WTC11 (cell line): ENCODE measurements at places on chromosomes 1 and 21. TPM values are rescaled to one million over a fixed set of nuclear protein-coding genes. Genes with fewer than 3 reads are reported as not detected.
A peak's percentile ranks its signal among the peaks of the same experiment; 100 is the strongest.

- no peak for DNase-seq
These were observed 18.6 kb upstream of the LDLRAP1 start for GRCh38 chr1:25524568-25525360.

- peak; percentile 66 for DNase-seq
These were observed 22.9 kb upstream of the LDLRAP1 start for GRCh38 chr1:25520446-25521061.

DNA sequence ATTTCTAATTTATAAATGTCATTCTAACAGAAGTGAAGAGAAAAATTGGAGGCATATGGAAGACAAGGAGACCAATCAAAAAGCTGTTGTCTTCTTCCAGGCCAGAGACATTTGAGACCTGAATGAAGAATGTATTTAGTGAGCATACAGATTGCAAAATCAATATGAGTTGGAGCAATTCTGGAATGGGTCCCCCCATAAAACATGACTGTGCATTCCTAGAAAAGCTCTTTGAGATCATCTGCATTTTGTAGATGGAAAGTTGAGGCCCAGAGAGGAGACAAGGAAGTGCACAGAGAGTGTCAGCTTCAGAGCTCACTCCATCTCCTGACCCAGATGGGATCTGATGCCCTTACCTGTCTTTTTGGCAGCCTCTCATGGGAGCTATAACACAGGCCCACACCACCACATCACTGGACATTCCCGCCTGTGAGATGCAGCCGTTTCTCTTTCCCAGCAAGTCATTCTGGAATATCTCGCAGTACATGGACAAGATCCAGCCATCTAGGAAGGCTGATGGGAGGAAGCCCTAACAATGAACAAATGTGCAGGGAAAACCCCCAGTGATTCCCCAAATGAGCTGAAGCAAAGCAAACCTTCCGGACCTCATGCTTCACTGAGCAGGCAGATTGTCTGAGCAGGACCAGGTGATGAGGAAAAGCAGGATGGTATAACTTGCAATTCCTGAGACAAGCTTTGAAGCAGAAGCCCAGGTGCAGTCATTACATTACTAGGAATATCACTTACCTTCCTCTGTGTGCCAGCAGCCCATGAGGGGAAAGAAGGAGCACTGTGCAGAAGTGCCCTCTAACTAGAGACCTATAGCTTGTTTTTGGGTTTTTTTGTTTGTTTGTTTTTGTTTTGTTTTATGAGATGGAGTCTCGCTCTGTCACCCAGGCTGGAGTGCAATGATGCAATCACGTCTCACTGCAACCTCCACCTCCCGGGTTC is 445.6 kb downstream of the PLPP3 start:
- no peak for DNase-seq

DNA sequence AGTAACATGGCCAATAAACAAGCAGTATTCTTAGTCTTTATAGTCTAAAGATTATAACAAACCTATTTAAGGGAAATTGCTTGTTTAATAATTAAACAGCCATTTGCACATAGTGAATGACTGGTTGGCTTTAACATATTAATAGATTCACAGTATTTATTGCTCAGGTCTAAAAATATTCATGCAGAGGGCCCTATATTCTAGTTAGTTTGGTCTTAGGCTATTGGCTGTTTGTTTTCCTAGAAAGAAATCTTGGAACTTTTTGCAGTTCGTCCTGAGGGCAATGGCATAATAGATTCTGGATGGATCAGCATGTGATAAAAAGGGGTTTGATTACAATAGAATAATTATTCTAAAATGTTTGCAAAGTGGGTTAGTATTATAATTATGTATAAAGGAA is 34.7 kb downstream of the BACH1 start:
- DNase-seq: no peak

DNA sequence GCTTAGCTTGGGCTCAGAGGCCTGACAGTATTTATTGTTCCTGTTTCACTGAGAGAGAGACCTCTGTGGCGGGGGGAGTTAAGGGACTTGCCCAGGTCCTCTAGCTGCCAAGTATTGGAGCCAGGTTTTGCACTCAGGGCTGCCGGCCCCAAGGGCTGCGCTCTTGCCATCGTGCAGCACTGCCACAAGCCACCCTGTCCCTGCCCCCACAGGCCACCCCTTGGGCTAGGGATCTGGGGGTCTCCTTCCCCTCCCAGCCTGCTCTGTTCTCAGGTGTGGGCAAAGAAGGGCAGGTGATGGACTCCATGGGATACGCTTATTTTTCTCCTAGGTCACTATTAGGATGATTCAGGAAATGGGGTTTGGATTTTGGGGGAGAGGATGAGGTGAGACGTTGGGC is 8.7 kb downstream of the KIAA1614 start:
- no peak for DNase-seq

DNA sequence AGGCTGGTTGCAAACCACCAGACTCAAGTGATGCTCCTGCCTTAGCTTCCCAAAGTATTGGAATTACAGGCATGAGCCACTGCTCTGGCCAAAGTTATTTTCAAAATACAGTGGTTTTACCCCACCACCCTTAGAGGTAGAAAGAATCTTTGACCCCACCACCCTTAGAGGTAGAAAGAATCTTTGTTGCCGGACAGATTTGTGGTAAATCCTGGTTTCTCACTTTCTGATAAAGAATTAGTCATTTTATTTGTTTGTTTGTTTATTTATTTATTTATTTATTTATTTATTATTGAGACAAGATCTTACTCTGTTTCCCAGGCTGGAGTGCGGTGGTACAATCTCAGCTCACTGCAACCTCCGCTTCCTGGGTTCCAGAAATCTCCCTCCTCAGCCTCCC is 55.9 kb downstream of the NFIA start:
- no peak for DNase-seq

- DNase-seq: no peak
These were observed 59.4 kb upstream of the SERBP1 start for GRCh38 chr1:67489643-67490042.

GRCh38 chr21:19853709-19854575 is 1144.3 kb upstream of the NCAM2 start:
- peak; percentile 16 for DNase-seq

DNA sequence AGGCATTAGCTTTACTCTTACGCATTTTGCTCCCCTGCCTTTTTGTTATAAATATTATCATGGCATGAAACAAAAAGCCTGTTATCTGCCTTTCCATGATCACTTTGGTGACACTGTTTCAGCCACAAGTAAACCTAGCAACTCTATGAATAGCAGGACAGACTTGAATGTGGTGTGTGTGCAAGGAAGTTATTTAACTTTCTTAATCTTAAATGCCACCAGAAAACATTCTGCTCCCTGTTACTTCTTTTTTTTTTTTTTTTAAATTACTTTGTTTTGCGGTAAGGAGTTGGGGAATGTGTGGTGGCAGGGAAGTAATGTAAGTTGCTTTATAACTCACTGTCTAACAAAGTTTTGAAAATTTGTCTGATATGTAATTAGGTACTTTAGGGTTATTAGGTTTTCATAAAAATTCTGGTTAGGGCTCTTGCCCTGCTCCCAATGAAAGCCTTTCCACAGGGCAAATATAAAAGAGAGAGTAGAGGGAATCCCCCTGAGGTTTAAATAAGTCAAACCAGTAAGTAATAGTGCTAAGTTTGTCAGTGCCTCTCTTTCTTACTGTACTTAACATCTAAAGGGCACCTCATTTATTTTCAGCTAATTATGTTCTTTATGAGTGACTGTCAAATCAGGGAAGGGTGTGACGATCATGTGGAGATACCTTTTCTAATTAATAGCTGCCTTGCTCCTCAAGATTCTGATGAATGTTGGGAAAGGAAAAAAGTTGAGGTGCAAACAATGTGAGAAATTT is 39.5 kb downstream of the RASAL2 start:
- no peak for DNase-seq

- no peak for DNase-seq
These were observed 51.0 kb upstream of the POU2F1 start for GRCh38 chr1:167169642-167170041.

GRCh38 chr1:103509250-103509649 is 16.2 kb upstream of the RNPC3 start:
- DNase-seq: no peak

- no peak for DNase-seq
These were observed 102.0 kb upstream of the MAP1LC3C start for GRCh38 chr1:242100921-242101320.

- no peak for DNase-seq
These were observed 92.1 kb upstream of the ADAMTS5 start for GRCh38 chr21:27058673-27059605.

DNA sequence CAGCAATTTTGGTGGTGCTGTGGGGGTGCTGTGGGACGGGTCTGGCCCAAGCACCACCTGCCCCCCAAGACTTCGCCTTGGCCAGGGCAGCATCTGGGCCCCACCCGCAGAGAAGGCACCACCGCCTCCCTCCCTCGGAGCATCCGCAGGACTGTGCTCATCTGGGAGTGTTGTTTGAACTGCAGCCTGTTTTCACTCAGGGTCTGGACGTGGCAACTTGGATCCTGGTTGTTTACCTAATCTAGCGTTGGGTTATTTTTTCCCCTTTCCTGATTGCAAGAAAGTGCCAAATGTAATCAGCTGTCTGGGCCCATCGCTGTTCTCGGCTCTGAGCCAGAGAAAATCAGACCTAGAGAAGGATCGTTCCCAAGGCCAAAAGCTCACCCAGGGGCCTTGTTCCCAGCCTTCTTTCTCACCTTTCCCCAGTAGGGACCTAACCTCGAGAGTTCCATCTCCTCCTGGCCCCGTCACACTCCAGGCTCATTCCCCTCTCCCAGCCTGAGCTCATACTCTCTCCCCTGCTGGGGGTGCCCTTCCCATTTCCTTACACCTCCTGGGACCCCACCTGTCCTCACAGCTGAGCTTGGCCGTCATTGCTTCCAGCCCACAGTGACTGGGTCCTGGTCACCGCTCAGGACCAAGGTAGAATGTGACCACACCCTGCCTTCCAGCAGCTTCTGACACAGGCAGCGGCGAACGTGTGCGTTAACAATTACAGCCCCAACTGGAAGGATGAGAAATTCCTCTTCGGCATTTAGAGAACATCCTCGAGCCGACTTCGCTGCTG is 72.0 kb upstream of the FAM20B start:
- no peak for DNase-seq

GRCh38 chr1:64516301-64516700 is 46.4 kb downstream of the CACHD1 start:
- DNase-seq: no peak

- DNase-seq: no peak
These were observed 14.0 kb upstream of the GNG4 start for GRCh38 chr1:235663628-235664027.

- DNase-seq: no peak
These were observed 23.3 kb downstream of the ZBTB17 start for GRCh38 chr1:15952317-15953258.

DNA sequence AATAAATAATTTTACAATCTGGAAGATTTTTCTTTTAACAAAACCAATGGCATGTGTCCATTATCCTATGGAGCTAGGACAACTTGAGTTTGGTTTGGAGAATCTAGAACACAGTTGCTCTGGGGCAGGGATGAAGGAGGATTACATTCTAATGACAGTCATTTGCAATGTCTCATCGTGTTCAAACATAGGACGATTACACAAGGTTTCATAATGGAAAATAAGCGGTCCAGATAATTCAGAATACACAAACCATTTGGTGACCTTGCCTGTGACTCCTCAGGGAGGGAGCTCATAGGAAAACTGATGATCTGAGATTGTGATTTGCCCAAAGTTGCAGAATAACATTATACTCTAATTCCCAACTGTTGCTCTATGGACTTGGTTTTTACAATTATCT is 27.6 kb upstream of the RGL1 start:
- no peak for DNase-seq

DNA sequence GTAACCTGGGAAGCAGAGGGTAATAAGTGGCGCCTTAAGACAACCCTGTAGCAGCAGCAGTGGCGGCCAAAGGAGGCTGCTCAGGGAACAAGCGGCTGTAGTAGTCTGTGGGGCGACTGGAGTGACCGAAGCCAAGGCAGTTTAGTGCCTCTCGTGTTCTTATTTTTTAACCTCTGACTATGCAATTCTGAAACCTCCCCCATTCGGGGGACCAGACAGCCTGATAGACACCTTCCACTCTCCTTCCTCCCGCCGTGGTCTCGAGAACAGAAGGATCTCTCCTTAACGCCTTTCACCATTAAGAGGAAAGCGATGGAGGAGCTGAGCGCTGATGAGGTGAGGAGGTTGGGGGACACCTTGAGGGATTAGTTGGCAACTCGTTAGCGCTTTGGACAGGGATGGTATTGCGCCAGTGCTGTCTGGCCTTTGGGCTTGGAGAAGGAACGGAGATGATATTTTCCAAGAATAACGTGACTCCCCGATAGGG is 644 bp downstream of the UBE4B start:
- peak; percentile 25 for DNase-seq

DNA sequence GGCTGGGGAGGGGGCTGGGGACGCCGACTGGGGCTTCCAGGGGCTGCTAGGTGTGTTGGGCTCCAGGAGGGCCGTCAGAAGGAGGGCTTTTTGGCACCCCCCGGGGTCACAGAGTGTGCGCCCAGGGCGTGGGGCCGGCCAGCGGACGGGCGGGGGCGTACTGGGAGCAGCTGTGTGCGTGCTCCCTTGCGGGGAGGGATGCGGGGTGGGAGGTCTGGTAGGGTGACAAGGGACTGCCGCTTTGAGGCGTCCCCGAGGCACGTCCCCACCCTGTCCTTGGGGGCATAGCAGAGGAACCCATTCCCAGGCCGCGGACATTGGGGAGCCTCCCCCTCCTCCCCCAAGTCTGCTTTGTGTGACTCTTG is 1.1 kb downstream of the FOXO6 start:
- DNase-seq: peak; percentile 15

DNA sequence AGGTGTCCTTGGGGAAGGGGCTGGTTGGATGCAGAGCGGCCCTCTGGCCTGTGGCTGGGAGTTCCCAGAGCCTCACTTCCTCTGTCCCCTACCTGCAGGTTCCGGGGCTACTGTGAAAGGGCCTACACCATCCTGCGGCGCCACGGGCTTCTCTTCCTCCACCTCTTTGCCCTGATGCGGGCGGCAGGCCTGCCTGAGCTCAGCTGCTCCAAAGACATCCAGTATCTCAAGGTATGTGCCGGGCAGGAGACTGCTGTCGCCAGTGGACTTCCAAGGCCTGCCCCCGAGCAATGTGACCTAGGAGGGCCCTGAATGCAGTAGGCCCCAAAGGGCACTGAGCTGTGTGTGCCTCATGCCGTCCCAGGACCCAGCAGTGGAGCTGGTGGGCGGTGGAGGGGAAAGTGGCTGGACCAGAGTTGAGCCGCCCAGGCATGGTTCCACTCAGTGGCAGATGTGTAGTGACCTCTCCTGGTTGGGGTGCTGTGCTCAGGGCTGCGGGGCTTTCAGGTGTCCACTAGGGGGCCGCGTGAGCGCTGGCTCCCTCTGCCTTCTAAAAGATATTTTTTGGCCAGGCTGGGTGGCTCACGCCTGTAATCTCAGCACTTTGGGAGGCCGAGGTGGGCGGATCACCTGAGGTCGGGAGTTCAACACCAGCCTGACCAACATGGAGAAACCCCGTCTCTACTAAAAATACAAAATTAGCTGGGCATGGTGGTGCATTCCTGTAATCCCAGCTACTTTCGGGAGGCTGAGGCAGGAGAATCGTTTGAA is 73.4 kb downstream of the PIK3CD start:
- DNase-seq: peak; percentile 80

GRCh38 chr1:1141244-1141910 is 25.5 kb upstream of the C1orf159 start:
- DNase-seq: no peak

Gene UTS2
- total RNA-seq: not detected in 3 replicates

Gene RGS21
- total RNA-seq: not detected in 3 replicates

Gene BRDT
- total RNA-seq: 0.13 to 0.21 TPM (median 0.18 TPM) in 3 replicates

Gene RRP1
- 45.0 to 53.0 TPM (median 45.9 TPM) in 3 replicates for total RNA-seq

Gene OR2T29
- total RNA-seq: not detected in 3 replicates

Gene ENAH
- total RNA-seq: 223 to 229 TPM (median 227 TPM) in 3 replicates

Gene CAPN9
- 0.16 TPM in 1 of 3 replicates, not detected in the others for total RNA-seq

Gene NFASC
- total RNA-seq: 20.1 to 22.3 TPM (median 21.0 TPM) in 3 replicates
